ENCODE measurements at places on chromosomes 12 and 14. TPM values are rescaled to one million over a fixed set of nuclear protein-coding genes. Genes with fewer than 3 reads are reported as not detected.

DNA sequence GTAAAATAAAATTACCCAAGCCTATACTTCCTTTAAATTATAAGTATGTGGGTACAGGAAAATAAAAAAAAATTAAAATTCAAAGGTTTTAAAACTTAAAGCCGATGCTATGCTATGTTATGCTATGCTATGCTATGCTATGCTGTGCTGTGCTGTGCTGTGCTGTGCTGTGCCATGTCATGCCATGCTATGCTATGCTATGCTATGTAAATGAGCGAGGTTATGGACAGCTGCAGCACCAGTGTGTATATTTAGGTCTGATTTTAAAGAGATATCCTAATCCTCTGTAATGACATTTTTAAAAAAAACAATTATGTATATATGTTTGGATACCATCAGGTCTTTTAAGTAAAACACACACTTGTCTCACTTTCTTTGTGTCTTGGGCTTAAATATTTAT lies 1822.0 kb upstream of the SEL1L start:
- DNase-seq: no peak

Gene ESRRB
- not detected for polyA plus RNA-seq

DNA sequence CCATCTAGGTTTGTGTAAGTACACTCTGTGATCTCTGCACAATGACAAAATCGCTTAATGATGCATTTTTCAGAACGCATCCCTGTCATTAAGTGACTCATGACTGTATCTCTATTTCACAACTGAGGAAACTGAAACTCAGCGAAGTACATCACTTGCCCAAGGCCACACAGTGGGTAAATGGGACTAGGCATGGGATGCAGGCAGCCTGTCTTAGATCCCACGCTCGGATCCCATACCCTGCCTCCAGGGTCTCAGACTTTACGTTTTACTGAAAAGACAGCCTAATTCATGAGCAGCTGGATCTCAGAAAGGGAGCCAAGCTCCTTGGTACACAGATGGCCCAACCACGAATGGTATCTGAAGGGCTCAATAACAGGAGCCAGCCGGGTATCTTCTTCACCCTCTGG lies 2.4 kb upstream of the MLEC start:
- no peak for DNase-seq

GRCh38 chr14:37147310-37147880 lies 25.0 kb downstream of the SLC25A21 start:
- no peak for DNase-seq

Gene PRR4
- 0.83 TPM for polyA plus RNA-seq

DNA sequence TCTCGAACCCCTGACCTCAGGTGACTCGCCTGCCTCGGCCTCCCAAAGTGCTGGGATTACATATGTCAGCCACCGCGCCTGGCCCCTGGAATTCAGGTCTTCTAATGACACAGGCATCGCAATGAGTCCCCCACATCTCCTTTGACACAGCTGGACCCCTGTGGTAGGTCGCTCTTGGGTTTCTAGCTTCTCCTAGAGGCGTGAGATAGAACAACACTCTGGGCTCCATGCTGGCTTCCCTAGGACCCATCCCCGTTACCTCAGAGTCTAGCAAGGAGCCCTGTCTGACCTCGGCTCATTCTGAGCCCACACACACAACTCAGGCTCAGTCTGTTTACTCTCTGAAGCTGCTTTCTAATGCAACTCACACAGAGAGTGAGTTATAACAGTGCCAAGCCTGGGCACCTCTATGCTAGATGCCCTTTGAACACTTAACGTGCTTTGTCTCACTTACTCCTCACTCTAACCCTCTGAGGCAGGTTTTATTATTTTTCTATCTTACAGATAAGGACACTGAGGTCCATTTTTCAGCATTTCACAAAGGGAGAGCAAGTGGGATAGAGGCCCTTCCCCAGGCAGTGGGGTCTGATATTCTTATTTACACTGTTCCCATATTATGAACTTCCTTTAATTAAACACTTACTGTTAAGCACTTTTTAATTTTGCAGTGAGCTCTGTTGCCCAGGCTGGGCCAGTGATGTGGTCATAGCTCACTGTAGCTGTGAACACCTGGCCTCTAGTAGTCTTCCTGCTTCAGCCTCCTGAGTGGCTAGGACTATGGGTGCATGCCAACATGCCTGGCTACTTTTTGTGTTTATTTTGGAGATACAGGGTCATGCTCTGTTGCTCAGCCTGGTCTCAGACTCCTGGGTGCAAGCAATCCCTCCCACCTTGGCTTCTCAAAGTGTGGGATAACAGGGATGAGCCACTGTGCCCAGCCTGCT lies 40.6 kb upstream of the RBM19 start:
- no peak for DNase-seq

GRCh38 chr12:6494258-6494743 lies 399 bp downstream of the NCAPD2 start:
- no peak for DNase-seq

DNA sequence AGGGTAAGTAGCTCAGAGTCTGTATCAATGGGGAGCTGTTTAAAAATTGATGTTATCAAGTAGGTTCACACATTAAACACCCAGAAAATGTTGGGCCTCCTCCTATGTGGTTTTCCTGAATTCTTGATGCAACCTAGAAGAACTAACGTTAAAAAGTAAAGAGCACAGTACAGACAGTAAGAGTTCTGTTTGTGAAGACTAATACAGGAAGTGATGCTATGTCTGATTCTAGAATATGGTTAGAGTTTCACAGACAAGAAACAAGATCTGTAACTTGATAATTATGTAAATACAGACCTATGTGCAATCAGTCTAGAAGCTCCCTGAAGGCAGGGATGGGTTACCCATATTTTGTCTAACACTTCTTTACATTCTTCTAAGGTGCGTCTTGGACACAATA lies 214.9 kb upstream of the BTG1 start:
- peak; percentile 69 for DNase-seq

Gene IL31
- polyA plus RNA-seq: not detected

- no peak for DNase-seq
These were observed 70.7 kb upstream of the GALNT9 start for GRCh38 chr12:132400011-132400641.

All from CD4-positive, alpha-beta memory T cell (primary cell).